Ascending aorta (tissue), 2 donors: ENCODE measurements at places on chromosomes 5 and 9. TPM values are rescaled to one million over a fixed set of nuclear protein-coding genes. Genes with fewer than 3 reads are reported as not detected.

RMRP gene
- 17,070 TPM for total RNA-seq

CREBRF gene
- 16.3 TPM for total RNA-seq

NCS1 gene
- 34.7 TPM for total RNA-seq

COL5A1 gene
- total RNA-seq: 99.6 TPM

CBY3 gene
- total RNA-seq: not detected

GFI1B gene
- not detected for total RNA-seq

RASGRF2 gene
- 16.9 TPM for total RNA-seq

PKD2L2 gene
- not detected for total RNA-seq

RAB14 gene
- 18.2 TPM for total RNA-seq
